ENCODE measurements at places on chromosomes 1 and 21.
A peak's percentile ranks its signal among the peaks of the same experiment; 100 is the strongest.

DNA sequence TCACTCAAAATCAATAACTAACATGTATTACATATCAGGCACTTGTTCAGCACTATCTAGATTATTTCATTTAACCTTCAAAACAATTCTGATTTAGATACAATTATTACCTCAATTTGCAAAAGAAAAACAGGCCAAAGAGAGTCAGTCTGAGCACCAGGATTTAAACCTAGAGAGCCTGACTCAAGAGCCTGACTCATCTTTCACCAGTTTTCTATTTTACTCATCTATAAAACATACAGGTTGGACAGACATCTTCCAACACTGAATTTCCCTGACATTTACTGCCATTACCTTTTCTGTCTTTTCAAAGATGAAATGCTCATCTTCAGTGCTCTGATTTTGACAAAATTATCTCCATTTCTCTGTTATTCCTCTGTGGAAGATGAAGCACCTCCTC, 116.5 kb downstream of the MRPL39 start:
- H3K4me3 ChIP-seq = no peak overlapping the region
- H3K27ac ChIP-seq = peak overlapping the region; percentile 64
- peaks cover 16% of the 10 kb centered on the region for H3K36me3 ChIP-seq
- H3K4me1 ChIP-seq = peaks cover 49% of the 10 kb centered on the region

DNA sequence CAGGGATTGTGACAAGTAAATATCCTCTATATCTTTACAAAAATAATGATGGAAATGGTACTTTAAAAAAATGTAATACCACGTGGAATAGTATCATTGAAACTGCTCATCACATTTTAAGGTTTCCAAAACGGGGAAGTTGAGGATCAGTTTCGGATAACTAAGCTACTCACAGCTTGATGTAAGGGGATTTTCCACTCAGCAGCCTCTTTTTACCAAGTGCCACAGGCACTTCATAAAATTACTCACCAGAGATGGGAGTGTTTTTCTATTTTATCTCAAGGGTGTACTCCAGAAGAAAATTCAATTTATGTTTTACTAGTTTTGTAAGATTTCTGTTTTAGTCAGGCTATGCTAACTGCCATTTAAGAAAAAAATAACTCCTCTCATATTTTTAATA, 91.7 kb downstream of the TPR start:
- no peaks in the 10 kb centered on the region for H3K27me3 ChIP-seq
- no peak for DNase-seq
- H3K4me1 ChIP-seq = peaks cover 31% of the 10 kb centered on the region
- peaks cover 4% of the 10 kb centered on the region for H3K36me3 ChIP-seq

- H3K27me3 ChIP-seq = no peaks in the 10 kb centered on the region
- H3K4me1 ChIP-seq = no peaks in the 10 kb centered on the region
- no peak overlapping the region for H3K27ac ChIP-seq
- no peak overlapping the region for H3K4me3 ChIP-seq
- no peaks in the 10 kb centered on the region for H3K36me3 ChIP-seq
- no peak for DNase-seq
Measured at GRCh38 chr21:20259031-20259867, 739.0 kb upstream of the NCAM2 start.

GRCh38 chr1:68231627-68232288, 565 bp downstream of the WLS start:
- H3K36me3 ChIP-seq = no peaks in the 10 kb centered on the region
- H3K27me3 ChIP-seq = peaks cover 49% of the 10 kb centered on the region

DNA sequence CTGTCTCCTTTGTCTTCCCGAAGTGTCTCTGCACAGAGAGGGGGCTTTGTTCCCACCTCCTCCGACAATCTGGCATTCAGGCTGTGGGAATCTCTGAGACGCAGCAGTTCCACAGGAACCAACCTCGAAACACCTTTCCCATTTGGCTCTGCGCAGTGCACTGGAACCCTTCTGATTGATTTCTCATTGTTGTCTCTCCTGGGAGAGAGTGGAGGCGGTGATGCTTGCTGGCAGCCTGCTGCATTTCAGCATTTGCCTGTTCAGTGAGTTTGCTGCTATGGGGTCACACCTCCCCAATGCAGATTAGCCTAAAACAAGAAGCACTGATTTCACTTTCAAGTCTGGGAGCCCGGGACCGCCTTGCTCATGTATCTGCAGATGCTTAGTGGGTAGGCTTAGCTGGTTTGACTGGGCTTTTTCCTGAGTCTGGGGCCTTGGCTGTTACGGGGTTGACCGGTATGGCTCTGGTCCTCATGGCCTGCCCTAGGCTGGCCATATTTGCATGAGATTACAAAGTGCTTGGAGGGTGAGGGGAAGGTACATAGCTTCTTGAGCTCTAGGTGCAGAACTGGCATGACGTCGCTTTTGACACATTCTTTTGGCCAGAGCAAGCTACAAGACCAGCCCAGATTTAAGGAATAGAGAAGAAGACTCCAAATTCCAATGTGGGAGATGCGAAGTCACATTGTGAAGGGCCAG, 695.3 kb downstream of the PTPRU start:
- no peak overlapping the region for H3K27ac ChIP-seq
- H3K27me3 ChIP-seq = no peaks in the 10 kb centered on the region
- H3K4me1 ChIP-seq = no peaks in the 10 kb centered on the region
- no peaks in the 10 kb centered on the region for H3K36me3 ChIP-seq

- H3K27me3 ChIP-seq = no peaks in the 10 kb centered on the region
- no peak for DNase-seq
- no peak overlapping the region for H3K4me3 ChIP-seq
- peaks cover 34% of the 10 kb centered on the region for H3K4me1 ChIP-seq
- no peaks in the 10 kb centered on the region for H3K36me3 ChIP-seq
Measured at GRCh38 chr21:31397030-31397429, 53.0 kb upstream of the TIAM1 start.

DNA sequence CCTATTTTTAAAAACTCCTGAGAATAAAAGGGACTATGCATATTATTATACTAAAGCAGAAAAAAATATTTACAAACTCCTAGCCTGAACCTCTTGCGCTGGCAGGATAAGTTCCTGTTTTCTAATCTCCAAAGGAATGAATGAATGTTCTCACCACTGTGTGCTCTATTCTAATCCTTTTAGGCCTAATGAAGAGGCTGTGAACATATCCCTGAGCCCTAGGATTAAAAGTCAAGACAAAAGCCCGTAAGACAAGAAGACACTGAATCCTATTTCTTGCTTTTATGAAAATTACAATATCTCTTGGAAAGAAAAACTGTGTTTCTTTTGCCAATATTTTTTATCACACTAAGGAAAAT, 317.5 kb downstream of the HHAT start:
- no peaks in the 10 kb centered on the region for H3K27me3 ChIP-seq
- H3K4me3 ChIP-seq = no peak overlapping the region
- no peak for DNase-seq
- H3K4me1 ChIP-seq = peaks cover 2% of the 10 kb centered on the region
- no peak overlapping the region for H3K27ac ChIP-seq

DNA sequence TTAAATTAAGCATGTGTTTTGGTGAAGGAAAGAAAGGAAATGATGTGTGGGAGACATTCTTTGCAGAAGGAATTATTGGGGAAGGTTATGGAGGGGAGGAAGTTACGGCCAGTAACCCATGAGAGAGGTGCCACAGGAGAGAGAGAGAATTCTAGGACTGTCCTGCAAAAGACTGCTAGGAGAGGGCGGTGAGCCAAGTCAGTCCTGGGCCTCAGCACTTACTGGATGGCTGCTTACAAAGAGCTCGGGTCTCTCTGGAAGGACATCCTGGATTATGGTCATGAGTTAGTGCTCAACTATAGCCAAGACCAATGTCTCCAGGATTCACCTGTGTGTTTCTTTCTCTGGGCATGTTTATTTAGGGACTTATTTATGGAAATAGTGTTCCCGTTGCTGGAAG, 74.4 kb upstream of the HSD17B7 start:
- no peak for DNase-seq
- peaks cover 20% of the 10 kb centered on the region for H3K27me3 ChIP-seq

DNA sequence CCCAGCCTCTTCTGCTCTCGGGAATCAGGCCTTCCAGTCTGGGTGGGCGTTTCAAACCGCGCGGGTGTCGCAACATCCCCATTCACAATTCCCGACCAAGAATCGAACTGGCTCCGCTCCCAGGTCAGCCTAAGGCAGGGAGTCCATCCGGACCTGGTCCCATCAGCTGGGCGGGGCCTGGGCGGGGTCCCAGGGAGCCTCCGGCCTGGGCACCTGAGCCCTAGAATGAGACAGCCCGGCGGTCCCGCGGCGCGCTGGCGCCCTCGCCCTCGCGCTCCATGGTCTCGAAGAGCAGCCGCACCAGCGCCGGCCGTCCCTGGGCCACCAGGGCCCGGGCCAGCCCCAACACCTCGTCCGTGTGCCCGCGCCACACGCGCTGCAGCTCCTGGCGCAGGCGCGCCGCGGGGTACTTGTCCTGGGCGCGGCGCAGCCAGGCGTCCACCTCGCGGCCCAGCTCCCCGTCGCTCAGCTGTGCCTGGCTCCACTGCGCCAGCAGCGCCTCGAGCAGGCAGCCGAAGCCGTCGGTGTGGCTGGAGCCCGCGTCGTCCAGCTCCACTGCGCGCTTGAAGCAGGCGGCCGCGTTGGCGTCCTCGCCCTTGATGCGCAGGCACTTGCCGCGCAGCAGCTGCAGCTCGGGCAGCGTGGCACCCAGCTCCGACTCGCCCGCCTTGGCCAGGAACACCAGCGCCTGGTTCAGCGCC, 16.9 kb upstream of the PARS2 start:
- no peak for DNase-seq
- peaks cover 2% of the 10 kb centered on the region for H3K27me3 ChIP-seq
- no peaks in the 10 kb centered on the region for H3K36me3 ChIP-seq
- no peaks in the 10 kb centered on the region for H3K4me1 ChIP-seq
- no peak overlapping the region for H3K27ac ChIP-seq

GRCh38 chr1:97911266-97912215, 9.3 kb downstream of the DPYD start:
- DNase-seq = no peak
- no peaks in the 10 kb centered on the region for H3K27me3 ChIP-seq
- peaks cover 39% of the 10 kb centered on the region for H3K4me1 ChIP-seq
- no peak overlapping the region for H3K4me3 ChIP-seq
- no peak overlapping the region for H3K27ac ChIP-seq

DNA sequence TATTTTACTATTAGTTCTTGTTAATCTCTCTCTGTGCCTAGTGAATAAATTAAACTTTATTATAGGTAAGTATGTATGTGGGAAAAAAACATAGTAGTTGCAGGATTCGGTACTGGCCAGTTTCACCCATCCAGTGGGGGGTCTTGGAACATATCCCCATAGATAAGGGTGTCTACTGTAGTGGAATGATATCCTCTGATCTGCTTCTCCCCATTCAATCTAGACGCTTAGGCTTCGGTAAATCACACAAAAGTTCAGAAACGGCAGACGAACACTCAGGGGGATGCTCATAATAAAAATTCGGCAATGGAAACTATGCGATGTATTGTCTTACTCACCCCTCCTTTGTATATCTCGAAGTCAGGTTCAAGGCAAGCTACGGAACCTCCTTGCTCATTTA, 232.9 kb upstream of the COA6 start:
- no peaks in the 10 kb centered on the region for H3K36me3 ChIP-seq
- no peak overlapping the region for H3K4me3 ChIP-seq
- H3K27me3 ChIP-seq = peaks cover 32% of the 10 kb centered on the region
- DNase-seq = no peak
- H3K4me1 ChIP-seq = no peaks in the 10 kb centered on the region
- no peak overlapping the region for H3K27ac ChIP-seq

GRCh38 chr1:2104621-2105427, 54.6 kb downstream of the PRKCZ start:
- no peaks in the 10 kb centered on the region for H3K27me3 ChIP-seq
- H3K4me1 ChIP-seq = no peaks in the 10 kb centered on the region
- H3K36me3 ChIP-seq = no peaks in the 10 kb centered on the region

GRCh38 chr1:47827109-47827508, 170.1 kb downstream of the TRABD2B start:
- no peaks in the 10 kb centered on the region for H3K36me3 ChIP-seq
- no peak for DNase-seq
- H3K4me1 ChIP-seq = no peaks in the 10 kb centered on the region
- H3K27me3 ChIP-seq = no peaks in the 10 kb centered on the region
- no peak overlapping the region for H3K4me3 ChIP-seq

DNA sequence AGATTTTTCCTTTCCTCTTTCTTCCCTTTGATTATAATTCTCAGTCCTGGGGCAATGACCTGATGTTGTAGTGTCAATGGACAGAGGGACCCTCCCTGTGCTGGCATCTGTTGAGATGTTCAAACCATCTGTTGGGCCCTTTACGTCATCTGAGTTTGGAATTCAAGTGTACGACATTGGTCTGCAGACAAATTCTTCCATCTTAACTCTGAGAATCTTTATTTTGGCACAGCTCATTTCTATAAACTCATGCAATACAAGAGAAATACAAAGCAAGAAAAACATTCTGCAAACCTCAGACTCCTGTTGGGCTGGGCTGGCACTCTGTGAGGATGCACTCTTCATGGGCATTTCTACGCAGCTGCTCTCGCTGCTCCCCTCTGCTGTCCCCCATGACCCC, 54.2 kb downstream of the IFI44 start:
- H3K4me1 ChIP-seq = no peaks in the 10 kb centered on the region
- H3K36me3 ChIP-seq = no peaks in the 10 kb centered on the region
- H3K4me3 ChIP-seq = no peak overlapping the region
- no peak for DNase-seq
